ENCODE measurements at places on chromosomes 5 and 9. TPM values are rescaled to one million over a fixed set of nuclear protein-coding genes. Genes with fewer than 3 reads are reported as not detected.

Gene ABO
- not detected for total RNA-seq

Gene DDX4
- not detected for total RNA-seq

Gene ANKDD1B
- total RNA-seq: not detected

Gene PCDHA1
- not detected for total RNA-seq

Gene RUFY1
- 41.9 TPM for total RNA-seq

Gene KIF4B
- not detected for total RNA-seq

Gene SCAMP1
- 57.7 TPM for total RNA-seq

DNA sequence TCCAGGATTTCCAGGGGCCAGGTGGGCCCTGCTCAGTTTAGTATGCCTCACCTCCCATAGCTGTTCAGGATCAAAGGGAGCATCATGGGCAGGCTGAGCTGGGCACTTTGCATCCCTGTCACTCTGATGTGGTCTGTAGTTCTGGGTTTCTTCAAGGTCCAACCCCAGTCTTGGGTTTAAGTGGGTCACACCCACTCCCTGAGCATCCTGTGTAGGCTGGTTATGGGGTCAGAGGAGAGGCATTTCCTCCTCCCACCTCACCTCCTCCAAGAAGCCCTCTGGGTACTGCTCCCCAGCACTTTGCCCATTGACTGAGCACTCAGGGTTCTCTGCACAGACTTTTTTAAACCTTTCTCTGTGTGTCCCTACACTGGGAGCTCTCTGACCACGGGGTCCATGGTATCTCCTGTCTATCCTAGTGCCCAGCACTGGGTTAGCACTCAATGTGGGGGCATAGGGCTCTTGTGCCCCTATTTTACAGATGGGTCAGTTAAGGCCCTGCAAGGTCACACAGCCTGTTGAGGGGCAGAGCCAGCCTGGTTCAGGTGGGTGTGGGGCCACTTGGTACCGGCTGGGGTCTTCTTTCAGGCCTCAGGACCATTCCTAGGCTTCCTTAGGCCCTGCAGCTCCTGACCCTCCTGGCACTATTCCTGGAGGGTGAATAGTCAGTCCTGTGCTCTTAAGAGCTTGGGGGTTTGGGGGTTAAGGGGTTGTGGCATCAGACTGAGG, 19.0 kb downstream of the CXXC5 start:
- no peak overlapping the region for H3K4me3 ChIP-seq
- peaks cover 27% of the 10 kb centered on the region for H3K4me1 ChIP-seq
- peak overlapping the region; percentile 91 for H3K27ac ChIP-seq
- H3K36me3 ChIP-seq: no peaks in the 10 kb centered on the region

- no peak for DNase-seq
- no peak overlapping the region for H3K27ac ChIP-seq
- H3K4me1 ChIP-seq: peaks cover 8% of the 10 kb centered on the region
- H3K27me3 ChIP-seq: no peaks in the 10 kb centered on the region
- no peaks in the 10 kb centered on the region for H3K36me3 ChIP-seq
Observed at GRCh38 chr9:76166526-76166925, 227.7 kb downstream of the RFK start.

DNA sequence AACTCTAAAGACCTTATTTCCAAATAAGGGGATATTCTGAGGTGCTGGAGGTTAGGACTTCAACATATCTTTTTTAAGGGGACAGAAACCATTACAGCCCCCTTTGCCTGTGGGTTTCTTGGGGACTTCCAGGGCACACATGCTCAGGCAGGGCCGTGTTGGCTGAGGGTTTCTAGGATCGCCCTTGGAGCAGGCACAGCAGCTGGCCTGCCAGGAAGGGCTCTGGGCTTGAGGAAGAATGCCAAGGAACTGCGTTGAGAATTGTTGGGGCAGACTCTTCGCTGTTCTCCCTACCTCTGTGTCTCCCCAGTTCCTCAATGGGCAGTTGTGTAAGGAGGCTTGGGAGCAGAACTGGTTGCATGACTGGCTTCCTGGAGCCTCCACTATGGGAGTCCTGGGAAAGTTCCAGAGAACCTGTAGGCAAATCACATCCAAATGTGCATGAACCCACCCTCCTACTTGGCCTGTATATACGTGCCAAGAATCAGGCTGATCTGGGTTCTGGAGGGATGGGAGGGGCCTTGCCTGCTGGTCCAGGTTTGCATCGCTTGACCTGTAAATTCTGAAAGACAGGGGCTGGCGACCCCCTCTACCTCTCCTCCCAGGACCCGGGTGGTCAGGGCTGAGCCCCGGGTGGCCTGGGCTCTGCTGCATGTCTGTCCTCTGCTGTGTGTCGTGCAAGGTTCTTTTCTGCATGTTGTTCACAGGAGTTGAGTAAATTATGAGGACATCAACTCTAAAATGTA, 65.5 kb downstream of the HSPA4 start:
- no peak overlapping the region for H3K27ac ChIP-seq
- H3K36me3 ChIP-seq: no peaks in the 10 kb centered on the region
- H3K27me3 ChIP-seq: no peaks in the 10 kb centered on the region
- no peak for DNase-seq

- H3K36me3 ChIP-seq: no peaks in the 10 kb centered on the region
- peak; percentile 74 for DNase-seq
- peak overlapping the region; percentile 78 for H3K4me3 ChIP-seq
- H3K4me1 ChIP-seq: peaks cover 9% of the 10 kb centered on the region
Observed at GRCh38 chr9:4489562-4489918, 728 bp upstream of the SLC1A1 start.

DNA sequence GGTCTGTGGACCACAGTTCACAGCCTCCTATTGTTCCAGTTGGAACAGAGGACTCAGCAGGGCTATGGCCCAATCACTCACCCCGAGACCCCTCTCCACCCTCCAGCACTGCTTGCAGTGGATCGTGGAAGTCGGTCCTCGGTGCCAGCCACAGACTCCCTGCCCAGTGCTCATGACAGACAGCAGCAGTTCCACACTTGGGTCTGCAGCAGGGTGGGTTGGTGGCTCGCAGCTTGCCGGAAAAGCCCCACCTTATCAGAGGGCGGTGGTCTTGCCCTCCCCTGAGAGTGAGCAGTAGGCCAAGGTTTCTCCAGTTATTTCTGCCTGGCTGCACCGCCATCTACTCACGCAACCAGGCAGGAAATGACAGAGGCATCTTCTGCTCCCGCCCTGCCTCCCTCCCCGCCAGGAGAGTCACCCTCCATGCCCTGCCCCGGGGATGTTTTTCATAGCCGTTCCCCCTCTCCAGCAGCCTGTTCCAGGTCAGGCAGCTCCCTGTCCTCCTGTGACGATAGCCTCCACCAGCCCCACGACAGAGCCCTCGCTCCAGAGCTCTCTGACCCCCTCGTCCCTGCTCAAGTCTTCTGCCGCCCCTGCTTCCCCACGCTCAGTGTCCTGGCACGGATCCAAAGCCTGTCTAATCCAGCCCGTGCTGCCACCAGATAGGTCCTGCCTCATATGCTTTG, 34.5 kb downstream of the UNC5A start:
- H3K4me1 ChIP-seq: no peaks in the 10 kb centered on the region
- no peak overlapping the region for H3K27ac ChIP-seq
- DNase-seq: peak; percentile 71

GRCh38 chr9:135551031-135551430, 5.1 kb downstream of the OBP2A start:
- no peaks in the 10 kb centered on the region for H3K27me3 ChIP-seq
- no peak overlapping the region for H3K27ac ChIP-seq
- no peaks in the 10 kb centered on the region for H3K4me1 ChIP-seq
- DNase-seq: no peak
- no peak overlapping the region for H3K4me3 ChIP-seq
- H3K36me3 ChIP-seq: no peaks in the 10 kb centered on the region

GRCh38 chr5:81767938-81768337, 17.0 kb upstream of the SSBP2 start:
- H3K27ac ChIP-seq: peak overlapping the region; percentile 97
- H3K4me3 ChIP-seq: no peak overlapping the region
- peaks cover 22% of the 10 kb centered on the region for H3K4me1 ChIP-seq

GRCh38 chr5:116424951-116425350, 149.7 kb downstream of the SEMA6A start:
- H3K4me1 ChIP-seq: no peaks in the 10 kb centered on the region
- DNase-seq: no peak
- H3K4me3 ChIP-seq: no peak overlapping the region
- no peaks in the 10 kb centered on the region for H3K36me3 ChIP-seq
- H3K27ac ChIP-seq: no peak overlapping the region

GRCh38 chr9:16593746-16594145, 276.7 kb downstream of the BNC2 start:
- H3K27ac ChIP-seq: no peak overlapping the region
- peaks cover 11% of the 10 kb centered on the region for H3K4me1 ChIP-seq
- no peak overlapping the region for H3K4me3 ChIP-seq

Measured in GM23248 (cell line).